Jurkat, Clone E6-1 (cell line): ENCODE measurements at places on chromosomes 5 and 9.

DNA sequence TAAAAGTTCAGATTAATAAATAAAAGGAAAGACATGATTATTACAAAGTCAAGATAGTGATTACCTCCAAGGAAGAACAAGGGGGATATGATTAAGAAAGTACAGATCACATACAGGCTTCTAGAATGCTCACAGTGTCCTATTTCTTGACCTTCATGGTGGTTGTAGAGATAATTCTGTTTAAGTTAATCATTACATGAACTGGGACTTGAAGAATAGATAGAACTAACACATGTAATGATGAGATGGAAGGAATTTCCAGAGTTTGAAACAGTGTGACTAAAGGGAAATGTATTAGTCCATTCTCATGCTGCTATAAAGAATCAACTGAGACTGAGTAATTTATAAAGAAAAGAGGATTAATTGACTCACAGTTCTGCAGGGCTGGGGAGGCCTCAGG, 72.7 kb downstream of the LURAP1L start:
- no peak for DNase-seq

DNA sequence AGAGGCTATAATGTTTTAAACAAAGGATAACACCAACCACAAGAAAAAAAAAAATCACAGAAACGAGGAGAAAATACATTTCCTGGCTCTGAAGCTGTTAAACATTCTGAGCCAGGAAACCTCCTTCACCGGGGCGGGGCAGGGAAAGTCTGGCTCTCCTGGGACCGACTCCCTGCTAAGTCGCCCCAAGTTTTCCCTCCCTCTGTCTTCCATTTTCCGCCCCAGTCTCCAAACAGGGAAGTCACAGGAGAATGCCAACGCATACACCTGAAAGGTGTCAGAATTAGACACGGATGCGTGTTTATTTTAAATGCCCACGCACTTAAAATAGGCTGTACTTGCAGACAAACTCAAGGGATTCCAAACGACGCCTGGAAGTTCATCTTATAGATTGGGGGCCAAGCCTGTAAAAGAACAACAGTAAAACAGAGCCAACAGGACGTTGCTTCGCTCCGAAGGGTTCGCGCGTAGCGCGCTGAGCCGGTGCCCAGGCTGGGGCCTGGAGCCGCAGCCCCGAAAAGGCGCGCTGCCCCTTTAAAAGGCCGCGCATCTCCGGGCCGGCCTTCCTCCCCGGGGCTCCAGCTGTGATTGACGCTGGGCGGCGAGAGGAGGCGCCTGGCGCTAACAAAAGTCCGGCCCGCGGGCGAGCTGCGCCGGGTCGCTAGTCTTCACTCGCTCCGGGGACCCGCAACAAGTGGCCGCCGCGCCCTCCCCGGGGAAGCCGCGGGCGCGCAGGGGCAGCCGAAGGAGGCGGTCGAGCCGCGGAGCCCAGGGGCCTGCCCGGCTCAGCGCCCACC, at the start of gene FBXL7:
Gene FBXL7 (plus strand): TSS at position 653 of the 797 bp plus-strand sequence.
- no peak for DNase-seq

DNA sequence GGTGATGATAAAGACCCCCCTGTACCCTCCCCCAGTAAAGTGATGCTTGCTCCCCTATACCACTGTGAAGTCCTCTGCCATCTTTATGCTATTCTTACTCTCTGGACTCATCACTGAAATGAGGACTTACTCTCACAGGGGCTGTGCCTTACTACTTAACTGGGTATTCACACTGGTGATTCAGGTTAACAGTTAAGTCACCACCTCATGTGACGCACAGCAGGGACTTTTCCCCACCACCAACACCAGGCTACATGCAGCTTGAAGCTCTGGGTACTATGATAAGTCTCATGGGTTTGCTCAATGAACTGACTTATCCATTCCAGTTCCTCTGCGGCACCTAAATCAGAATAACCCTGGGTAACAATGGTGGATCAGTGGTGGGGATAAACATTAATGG, 163.7 kb downstream of the ELAVL2 start:
- DNase-seq = no peak

- DNase-seq = no peak
Observed at GRCh38 chr5:93019896-93020295, 561.1 kb downstream of the NR2F1-AS1 start.
